A549 treated with DMSO at 1 μM for 4 hours (cell line): ENCODE measurements at places on chromosomes 12 and 14. TPM values are rescaled to one million over a fixed set of nuclear protein-coding genes. Genes with fewer than 3 reads are reported as not detected.

The ZNF891 gene
- total RNA-seq: 0.32 to 0.55 TPM (median 0.47 TPM) in 5 replicates

The ZFHX2 gene
- total RNA-seq: 0.36 to 1.7 TPM (median 1.5 TPM) in 5 replicates

The USP5 gene
- 77.5 to 93.5 TPM (median 87.6 TPM) in 5 replicates for total RNA-seq

The SERPINA10 gene
- 0.06 TPM in 1 of 5 replicates, not detected in the others for total RNA-seq

The CEBPE gene
- 0.05 to 0.06 TPM in 2 of 5 replicates, not detected in the others for total RNA-seq

The ART4 gene
- not detected in 5 replicates for total RNA-seq

The PZP gene
- total RNA-seq: not detected in 5 replicates
